Smooth muscle cell of bladder (primary cell): ENCODE measurements at places on chromosomes 7 and 10. TPM values are rescaled to one million over a fixed set of nuclear protein-coding genes. Genes with fewer than 3 reads are reported as not detected.

PNLIPRP3 gene
- total RNA-seq = 0.09 TPM in 1 of 2 replicates, not detected in the other

BAMBI gene
- 33.4 and 59.1 TPM in 2 replicates for total RNA-seq

CPED1 gene
- total RNA-seq = 38.9 and 40.5 TPM in 2 replicates

KIF20B gene
- 3.0 and 3.3 TPM in 2 replicates for total RNA-seq

SRRM3 gene
- total RNA-seq = 1.1 and 2.0 TPM in 2 replicates

NPC1L1 gene
- 0.09 and 0.14 TPM in 2 replicates for total RNA-seq

PARD3 gene
- total RNA-seq = 50.8 and 57.1 TPM in 2 replicates

ASNS gene
- total RNA-seq = 41.1 and 78.8 TPM in 2 replicates

SRRT gene
- total RNA-seq = 29.3 and 36.5 TPM in 2 replicates

OPN1SW gene
- total RNA-seq = not detected in 2 replicates

RP9 gene
- 9.9 and 10.5 TPM in 2 replicates for total RNA-seq

NODAL gene
- not detected in 2 replicates for total RNA-seq

RSPH10B2 gene
- total RNA-seq = 0.14 and 0.37 TPM in 2 replicates

SEMA3C gene
- total RNA-seq = 99.7 and 127 TPM in 2 replicates

ANKRD61 gene
- total RNA-seq = not detected in 2 replicates

CCDC146 gene
- 1.6 and 3.1 TPM in 2 replicates for total RNA-seq

HDAC9 gene
- 2.6 and 5.5 TPM in 2 replicates for total RNA-seq

AKR1D1 gene
- not detected in 2 replicates for total RNA-seq

CRYGN gene
- total RNA-seq = 0.14 and 0.74 TPM in 2 replicates

DDX50 gene
- 55.9 and 65.8 TPM in 2 replicates for total RNA-seq

FRMPD2 gene
- total RNA-seq = under 0.01 TPM in 1 of 2 replicates, not detected in the other

ITPRID1 gene
- not detected in 2 replicates for total RNA-seq

SMC3 gene
- 18.3 and 19.1 TPM in 2 replicates for total RNA-seq

LIPF gene
- not detected in 2 replicates for total RNA-seq

PLCE1 gene
- 0.28 and 0.55 TPM in 2 replicates for total RNA-seq

CYP3A7 gene
- total RNA-seq = 0.14 and 0.46 TPM in 2 replicates

PRKAR2B gene
- total RNA-seq = 26.3 and 65.3 TPM in 2 replicates

INMT gene
- total RNA-seq = 13.4 and 21.8 TPM in 2 replicates

SEC61A2 gene
- 6.0 and 6.6 TPM in 2 replicates for total RNA-seq

EPO gene
- total RNA-seq = not detected in 2 replicates

OR2A12 gene
- not detected in 2 replicates for total RNA-seq

OPALIN gene
- total RNA-seq = not detected in 2 replicates

SDK1 gene
- total RNA-seq = 4.1 and 6.5 TPM in 2 replicates

CLDN15 gene
- 1.8 and 2.6 TPM in 2 replicates for total RNA-seq

RET gene
- total RNA-seq = 0.28 and 0.55 TPM in 2 replicates

CALML5 gene
- total RNA-seq = not detected in 2 replicates

IL15RA gene
- 4.4 and 12.2 TPM in 2 replicates for total RNA-seq

NME8 gene
- total RNA-seq = not detected in 2 replicates

ADAP1 gene
- total RNA-seq = 9.1 and 9.2 TPM in 2 replicates
